IPS DF 19.7 (cell line): ENCODE measurements at places on chromosomes 2 and 18.

- DNase-seq = no peak
Observed at GRCh38 chr18:59540780-59541179, 156.4 kb downstream of the CCBE1 start.

GRCh38 chr2:25819597-25820039, 58.7 kb downstream of the ASXL2 start:
- no peak for DNase-seq

GRCh38 chr2:134392442-134393074, 138.7 kb downstream of the MGAT5 start:
- DNase-seq = no peak

DNA sequence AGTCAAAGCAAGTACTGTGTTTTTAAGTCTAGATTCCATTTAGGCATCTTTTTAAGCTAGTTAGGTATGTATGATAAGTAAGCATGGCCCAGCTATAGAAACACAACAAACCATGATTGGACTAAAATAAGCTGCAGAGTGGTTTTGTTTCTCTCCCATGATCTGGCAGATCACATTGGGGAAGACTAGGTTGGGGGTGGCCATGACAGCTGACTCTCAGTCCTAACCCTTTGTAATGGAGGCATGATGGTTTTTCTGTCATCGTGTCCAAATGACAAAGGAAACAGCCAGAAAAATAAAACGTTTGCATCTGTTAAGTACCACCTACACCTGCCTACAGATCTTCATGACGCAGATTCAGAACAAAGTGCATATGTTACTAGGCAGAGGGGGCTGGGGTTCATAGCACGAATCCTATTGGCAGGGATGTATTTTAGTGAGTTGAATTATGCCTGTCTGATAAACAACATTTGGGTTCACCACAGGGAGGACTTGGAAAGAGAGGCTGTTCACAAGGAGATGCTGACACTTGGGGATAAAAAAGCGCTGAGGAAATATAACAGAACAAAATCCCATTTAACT, 33.8 kb upstream of the GALNT5 start:
- no peak for DNase-seq

- no peak for DNase-seq
Observed at GRCh38 chr2:229905601-229906000, 16.2 kb downstream of the TRIP12 start.

DNA sequence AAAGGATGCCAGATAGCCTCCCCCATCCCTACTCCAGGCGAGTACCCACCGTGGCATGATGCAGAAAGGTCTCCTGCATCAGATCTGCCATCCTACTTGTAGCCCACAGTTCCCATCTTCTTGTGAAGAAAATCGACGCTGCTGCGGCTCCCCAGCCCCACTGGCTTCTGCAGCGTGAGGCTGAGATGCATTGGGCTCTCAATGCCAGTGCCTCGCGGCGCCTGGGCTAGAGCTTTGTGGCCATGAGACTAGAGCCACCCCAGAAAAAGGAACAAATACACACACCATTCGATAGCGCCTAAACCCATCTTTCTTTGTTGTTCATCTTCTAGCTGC, 2.8 kb downstream of the NOL4 start:
- peak; percentile 0 for DNase-seq

- no peak for DNase-seq
Observed at GRCh38 chr18:37805773-37806404, 240.3 kb upstream of the CELF4 start.

DNA sequence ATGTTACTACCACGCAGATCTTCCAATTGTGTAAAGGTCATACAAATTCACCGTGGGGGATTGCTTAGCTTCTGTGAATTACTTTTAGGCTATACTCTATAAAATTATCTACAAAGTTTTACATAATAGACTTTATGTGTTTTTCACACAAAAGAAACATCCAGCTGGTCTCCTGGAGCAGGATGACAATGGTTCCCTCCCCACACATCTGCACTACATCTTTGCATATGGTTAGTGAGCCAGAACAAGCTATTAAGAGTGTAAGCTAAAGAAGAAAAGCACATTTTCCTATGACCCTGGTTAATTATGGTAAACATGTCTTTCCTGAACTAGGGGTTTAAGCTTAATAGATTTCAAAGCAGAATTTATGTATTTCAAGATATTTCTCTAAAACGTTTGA, 295.1 kb downstream of the ASXL3 start:
- DNase-seq = no peak

DNA sequence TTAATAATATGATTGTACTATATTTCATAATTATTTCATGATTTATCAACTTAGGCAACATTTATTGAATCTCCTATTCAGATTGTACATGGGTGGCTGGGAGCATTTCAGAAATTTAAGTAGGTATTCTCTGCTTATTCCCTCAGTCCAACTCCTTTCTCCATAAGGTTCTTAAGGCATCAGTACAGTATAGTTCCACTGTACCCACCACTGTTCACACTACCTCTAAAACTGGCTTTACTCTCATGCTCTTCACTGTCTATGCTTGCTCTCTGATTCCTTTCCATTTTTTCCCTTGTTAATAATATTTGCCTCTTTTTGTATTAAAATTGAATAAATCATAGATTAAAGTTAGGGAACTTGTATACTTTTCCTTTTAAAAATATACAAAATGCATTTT, 89.8 kb downstream of the EHBP1 start:
- no peak for DNase-seq

DNA sequence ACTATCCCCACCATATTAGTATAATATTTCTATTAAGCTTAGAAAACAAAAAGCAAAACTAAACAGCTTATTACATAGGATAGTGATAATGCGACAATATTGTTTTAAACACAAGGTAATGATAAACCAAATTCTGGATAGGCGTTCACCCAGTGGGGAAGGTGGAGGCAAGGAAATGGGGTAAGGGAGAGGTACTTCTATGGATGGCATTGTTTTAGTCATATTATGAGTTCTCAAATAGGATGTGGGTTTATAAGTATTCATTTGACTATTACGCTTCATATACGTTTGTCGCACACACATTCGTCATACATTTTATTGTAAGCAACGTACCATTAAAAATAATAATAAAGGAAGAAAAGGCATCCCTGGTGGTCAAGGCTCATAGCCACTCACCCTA, 88.8 kb upstream of the DNMT3A start:
- no peak for DNase-seq

DNA sequence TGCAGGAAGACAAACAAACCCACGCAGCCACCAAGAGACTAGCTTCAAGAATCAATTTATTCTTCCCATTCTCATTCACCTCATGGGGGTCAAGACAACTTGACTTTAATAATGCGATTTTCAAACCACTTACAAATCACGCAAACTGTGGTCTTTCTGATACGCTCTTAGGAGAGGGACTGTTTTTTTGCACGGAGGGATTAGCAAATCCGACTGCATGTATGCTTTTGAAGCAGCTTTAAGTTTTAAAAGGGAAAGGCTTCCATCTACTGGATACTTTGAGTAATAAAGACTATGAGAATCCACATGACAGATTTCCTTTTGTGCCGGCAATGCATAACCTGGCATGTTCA, 322.9 kb upstream of the KCNJ3 start:
- DNase-seq = peak; percentile 15

- DNase-seq = no peak
Observed at GRCh38 chr2:166197446-166197845, 69.6 kb upstream of the SCN1A start.

- no peak for DNase-seq
Observed at GRCh38 chr2:155281907-155282306, 583.4 kb downstream of the KCNJ3 start.

DNA sequence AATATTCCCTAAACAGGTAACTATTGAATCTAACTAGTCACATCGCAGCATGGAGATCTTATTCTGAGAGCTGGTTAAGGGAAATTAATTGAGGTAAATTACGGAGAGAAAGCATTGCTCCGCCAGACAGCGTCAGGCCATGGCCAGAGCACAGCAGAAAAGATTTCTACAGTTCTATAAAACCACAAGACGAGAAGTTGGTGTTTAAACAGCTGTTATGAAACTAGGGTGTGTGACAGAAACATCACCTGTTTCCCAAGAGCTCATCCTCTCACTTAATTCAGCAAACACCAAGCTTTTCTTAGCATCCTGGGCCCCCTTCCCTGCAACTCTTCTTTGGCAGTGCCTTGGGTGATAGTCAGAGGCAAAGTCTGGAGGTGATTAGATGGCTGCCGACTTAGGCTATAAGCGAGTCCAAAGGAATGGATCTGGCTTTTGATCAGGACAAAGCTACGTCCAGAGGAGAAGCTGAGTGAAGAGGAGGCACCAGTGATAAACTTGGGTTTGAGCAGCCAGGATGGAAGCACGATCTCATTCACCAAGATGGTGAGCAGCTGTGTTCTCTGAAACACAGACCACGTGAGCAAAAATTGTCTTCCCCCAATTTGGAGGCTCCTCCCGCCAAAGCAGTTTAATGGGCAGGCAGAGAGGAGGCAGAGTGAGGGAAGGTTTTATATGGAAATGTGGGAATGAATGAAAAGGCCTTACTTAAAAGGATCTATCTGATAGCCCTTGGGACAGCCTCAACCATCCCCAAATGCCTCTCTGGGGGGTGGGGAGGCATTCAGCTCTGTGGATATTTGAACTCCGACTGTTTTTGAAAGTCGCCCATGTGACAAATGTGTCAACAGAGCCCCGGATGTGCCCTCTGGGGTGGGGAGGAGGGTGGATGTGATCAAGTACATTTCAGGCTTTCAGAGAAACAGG, 57.8 kb downstream of the PKDCC start:
- DNase-seq = no peak

GRCh38 chr18:13574355-13574754, 152.0 kb downstream of the FAM210A start:
- no peak for DNase-seq

GRCh38 chr2:224524657-224525056, 60.5 kb downstream of the CUL3 start:
- DNase-seq = no peak

- no peak for DNase-seq
Observed at GRCh38 chr2:124530203-124530602, 505.1 kb downstream of the CNTNAP5 start.

GRCh38 chr2:45862843-45863242, 211.4 kb downstream of the PRKCE start:
- no peak for DNase-seq

- no peak for DNase-seq
Observed at GRCh38 chr18:49747876-49748275, 65.5 kb downstream of the ACAA2 start.

DNA sequence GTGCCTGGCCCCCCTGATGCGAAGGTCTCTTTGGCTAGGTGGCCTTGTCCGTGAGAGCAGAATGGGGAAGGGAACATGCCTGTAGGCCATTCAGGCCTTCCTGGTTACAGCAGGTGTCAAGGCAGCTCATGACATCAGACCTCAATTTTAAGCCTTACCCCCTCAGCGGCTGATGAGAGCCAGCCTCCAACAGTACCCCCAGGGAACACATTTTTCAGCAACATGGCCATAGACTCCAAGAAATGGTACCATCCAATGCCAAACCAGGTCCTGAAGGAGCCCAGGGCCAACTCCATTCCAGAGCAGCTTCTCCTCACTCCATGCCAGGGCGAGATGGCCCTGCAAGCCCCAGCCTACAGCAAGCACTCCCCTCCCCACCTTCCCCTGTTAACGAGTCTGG, 199.2 kb downstream of the SMAD2 start:
- DNase-seq = no peak

DNA sequence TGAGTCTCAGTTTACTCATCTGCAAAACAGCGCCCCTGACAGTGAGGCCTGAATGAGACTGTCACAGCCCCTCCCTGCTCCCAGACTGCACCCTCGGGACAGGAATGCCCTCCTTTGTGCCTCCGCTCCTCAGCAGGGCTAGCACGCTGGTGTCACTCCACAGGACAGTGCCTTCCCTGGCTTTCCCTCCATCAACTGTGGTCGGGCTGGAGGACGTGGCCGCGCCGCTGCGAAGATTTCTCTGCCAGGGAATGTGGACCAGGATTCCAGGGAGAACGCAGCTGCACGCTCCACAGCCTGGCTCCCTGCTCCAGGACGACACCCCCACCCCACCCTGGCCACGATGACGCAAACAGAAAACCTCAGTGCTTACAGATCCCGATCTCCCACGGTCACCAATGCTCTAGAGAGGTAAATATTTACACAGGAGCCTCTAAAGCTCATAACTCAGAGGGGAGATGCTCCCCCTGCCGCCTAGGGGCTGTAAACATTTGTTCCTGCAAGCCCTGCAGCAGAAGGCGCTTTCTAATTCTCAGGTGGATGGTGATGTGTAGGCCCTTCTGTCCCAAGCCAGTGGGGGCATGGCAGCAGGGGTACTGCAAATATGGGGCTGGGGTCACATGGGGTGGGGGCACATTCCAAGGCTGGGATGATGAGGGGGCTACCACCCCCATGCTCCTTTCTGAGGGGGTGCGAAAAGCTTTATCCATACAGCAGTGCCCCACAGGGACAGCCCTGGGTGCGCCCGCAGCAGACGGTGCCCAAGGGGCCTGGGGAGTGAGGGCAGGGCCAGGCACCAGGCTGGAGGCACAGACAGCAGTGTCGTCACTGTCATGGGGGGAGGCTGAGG, 12.4 kb downstream of the HS6ST1 start:
- DNase-seq = no peak

- DNase-seq = no peak
Observed at GRCh38 chr2:239374896-239375277, 25.9 kb downstream of the HDAC4 start.

- DNase-seq = no peak
Observed at GRCh38 chr2:173037245-173038120, 38.2 kb upstream of the MAP3K20 start.

- no peak for DNase-seq
Observed at GRCh38 chr18:51235009-51235789, 37.7 kb upstream of the MEX3C start.

GRCh38 chr2:43419876-43420275, 176.0 kb downstream of the THADA start:
- no peak for DNase-seq

GRCh38 chr18:5973099-5973498, 77.8 kb upstream of the TMEM200C start:
- no peak for DNase-seq

DNA sequence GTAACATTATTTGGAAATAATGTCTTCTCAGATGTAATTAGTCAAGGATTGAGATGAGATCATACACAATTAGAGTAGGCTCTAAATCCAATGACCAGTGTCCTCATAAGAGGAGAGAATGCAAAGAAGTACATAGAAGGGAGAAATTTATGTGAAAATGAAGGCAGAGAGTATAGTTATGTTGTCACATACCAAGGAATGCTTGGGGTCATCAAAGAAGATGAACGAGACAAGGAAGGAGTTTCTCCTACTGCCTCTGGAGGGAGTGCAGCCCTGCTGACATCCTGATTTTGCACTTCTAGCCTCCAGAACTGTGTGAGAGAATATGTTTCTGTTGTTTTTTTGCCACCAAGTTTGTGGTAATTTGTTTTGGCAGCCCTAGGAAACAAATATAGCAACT, 100.1 kb downstream of the GALNT13 start:
- no peak for DNase-seq

DNA sequence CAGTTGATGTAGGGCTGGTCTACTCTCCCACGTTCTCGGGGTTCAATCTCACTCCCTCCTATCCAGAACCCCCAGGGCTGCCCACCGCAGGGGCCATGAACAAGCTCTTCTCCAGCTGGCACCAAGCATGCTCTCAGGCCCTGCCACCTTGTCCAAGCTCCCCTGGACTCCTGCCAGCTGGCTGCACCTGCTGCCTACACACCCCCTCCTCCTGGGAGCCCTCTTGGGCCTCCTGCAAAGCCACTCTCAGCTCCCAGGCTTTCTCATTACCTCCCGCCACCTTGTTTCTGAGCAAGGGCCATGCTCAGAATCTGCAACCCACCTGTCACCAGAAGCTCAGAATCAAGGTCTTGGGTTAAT, 56.0 kb downstream of the HDAC4 start:
- DNase-seq = no peak

GRCh38 chr2:101558740-101559525, 84.0 kb upstream of the RFX8 start:
- no peak for DNase-seq

GRCh38 chr2:240323601-240324291, 111.7 kb upstream of the GPC1 start:
- no peak for DNase-seq
